ENCODE measurements at places on chromosomes 7 and 10.

DNA sequence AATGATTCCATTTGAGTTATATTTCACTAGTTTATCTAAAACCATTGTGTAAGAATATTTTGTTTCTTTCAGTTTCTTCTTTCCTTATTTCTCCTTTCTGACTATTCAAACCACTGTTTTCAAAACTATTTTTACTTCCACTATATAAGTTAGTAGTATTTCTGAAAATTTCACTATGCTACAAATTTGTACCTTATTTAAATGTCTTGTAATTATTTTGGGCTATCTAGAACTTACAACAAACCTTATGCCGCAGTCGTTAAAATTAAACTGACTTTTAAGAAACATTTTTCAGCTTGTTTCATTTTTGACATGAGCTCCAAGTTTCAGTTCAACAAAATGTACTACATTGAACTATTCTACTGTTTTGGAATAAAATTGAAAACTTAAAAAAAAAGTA, 1.8 kb downstream of the TFEC start:
- no peak for DNase-seq

GRCh38 chr10:121087129-121087528, 236.0 kb downstream of the WDR11 start:
- DNase-seq = no peak

- DNase-seq = no peak
Observed at GRCh38 chr7:74334030-74334429, 44.8 kb downstream of the CLIP2 start.

GRCh38 chr10:31675726-31676125, 252.9 kb downstream of the ARHGAP12 start:
- no peak for DNase-seq

- DNase-seq = no peak
Observed at GRCh38 chr7:148214101-148214500, 376.5 kb upstream of the C7orf33 start.

All from CD4-positive, alpha-beta T cell treated with Interferon alpha-2 for 1 hour (primary cell).